ENCODE measurements at places on chromosomes 3 and 15.

GRCh38 chr3:123369085-123369484, 79.8 kb downstream of the ADCY5 start:
- no peak for DNase-seq

- DNase-seq: no peak
Observed at GRCh38 chr15:97023488-97023844, 693.0 kb downstream of the NR2F2 start.

DNA sequence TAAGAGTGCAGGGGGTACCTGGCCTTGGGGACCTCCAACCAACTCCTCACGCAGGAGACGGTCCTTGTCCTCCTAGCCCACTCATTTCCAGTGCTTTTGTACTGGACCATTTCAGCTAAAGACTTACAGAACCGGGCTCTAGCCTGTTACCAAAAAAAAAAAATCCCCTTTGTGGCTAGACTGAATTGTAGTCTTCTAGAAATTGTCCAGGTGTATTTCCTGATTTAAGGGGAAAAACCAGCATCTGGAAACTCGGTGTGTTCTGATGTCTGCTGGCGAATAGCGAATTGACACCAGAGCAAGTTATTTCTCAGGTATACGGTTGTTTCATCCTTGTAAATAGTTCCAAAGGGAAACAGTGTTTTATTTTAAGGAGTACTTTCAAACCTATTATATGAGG, 21.1 kb upstream of the MINDY4B start:
- DNase-seq: no peak

- DNase-seq: no peak
Observed at GRCh38 chr15:85072917-85073316, 91.3 kb downstream of the PDE8A start.

- no peak for DNase-seq
Observed at GRCh38 chr3:74592359-74592758, 22.1 kb downstream of the CNTN3 start.

Data from HS-5 (cell line).